ENCODE measurements at places on chromosomes 16 and 17.

DNA sequence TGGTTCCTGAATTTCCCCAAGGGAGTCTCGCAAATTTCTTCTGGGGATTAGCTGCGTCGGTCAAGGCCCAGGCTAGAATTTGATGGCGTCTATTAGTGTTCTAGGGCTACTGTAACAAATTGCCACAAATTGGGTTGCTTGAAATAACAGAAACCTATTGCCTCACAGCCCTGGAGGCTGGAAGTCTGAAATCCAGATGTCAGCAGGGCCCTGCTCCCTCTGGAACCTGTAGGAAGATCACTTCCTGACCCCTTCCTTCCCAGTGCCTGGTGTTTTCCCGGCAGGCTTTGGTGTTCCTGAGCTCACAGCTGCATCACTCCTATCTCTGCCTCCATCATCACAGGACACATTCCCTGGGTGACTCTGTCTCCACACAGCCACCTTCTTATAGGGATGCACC, 24.4 kb downstream of the DHRS7C start:
- no peak for DNase-seq

DNA sequence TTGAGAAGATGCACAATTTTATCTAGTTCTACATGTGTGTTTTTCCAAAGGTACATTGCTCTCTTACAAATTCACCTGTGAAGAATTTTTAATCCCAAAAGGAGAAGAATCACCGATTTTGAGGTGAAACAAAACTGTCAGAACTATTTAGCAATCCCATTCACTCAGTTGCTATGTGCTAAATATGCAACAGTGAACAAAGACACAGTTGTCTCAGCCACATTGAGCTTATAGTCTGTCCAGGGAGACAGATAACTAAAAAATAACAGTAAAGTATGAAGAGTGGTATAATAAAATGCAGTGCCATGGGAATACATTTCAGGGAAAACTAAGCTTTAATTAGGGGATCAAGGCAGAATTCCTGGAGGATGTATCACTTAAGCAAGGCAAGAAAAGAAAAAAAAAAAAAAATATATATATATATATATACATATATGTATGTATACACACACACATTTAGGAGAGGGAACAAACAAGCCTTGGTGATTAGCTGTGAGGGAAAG, 110.4 kb downstream of the SPAG9 start:
- DNase-seq, result no peak

GRCh38 chr17:42312285-42313130, 24.2 kb downstream of the STAT5A start:
- peak; percentile 37 for DNase-seq

GRCh38 chr16:56988948-56989945, at the start of gene NLRC5:
Gene NLRC5 (plus strand): TSS chr16:56989557. CDS start chr16:57020713, 31,156 bp downstream.
- peak; percentile 52 for DNase-seq

GRCh38 chr16:57485916-57486857, at the start of gene DOK4:
Gene DOK4 (minus strand): TSS chr16:57486493. CDS start chr16:57479507, 6,986 bp downstream.
- DNase-seq, result peak; percentile 7

DNA sequence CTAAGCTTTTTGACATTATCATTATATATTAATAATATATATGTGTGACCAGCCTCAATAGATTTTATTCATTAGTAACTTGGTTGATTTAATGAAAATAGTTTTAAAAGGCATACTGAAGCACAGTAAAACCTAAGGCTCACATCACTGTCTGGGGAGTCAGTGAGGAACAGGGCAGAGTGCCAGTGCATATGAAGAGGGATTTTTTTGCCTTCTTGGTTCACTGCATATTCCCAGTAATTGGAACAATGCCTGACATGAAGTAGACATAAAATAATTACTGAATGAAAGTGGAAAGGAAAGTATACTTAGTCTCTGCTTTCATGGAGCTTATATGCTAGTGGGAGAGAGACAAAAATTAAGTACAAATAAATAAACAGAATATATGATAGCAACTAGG, 81.1 kb downstream of the FTO start:
- peak; percentile 64 for DNase-seq

GRCh38 chr16:57358527-57359095, at the start of gene CCL22:
Gene CCL22 (plus strand): TSS chr16:57358783. CDS start chr16:57358817, 34 bp downstream.
- no peak for DNase-seq

DNA sequence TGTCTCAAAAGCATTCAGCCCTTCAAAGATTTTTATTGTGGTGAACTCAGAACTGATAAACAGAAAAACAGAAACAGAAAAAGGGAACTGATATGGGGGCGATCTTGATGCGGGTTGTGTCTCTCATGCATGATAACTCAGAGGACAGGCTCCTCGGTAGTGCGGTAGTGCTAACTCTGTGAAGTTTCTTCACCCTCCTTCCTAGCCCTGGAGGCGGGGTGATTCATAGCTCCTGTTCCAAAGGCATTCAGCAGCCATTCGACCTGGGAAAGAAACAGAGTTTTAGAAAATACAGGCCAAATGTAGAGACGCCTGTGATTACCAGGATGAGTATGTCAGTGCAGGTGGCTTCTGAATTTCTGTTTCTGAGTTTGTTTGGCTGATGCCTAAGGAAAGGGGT, 5.5 kb upstream of the MAF start:
- DNase-seq, result no peak

DNA sequence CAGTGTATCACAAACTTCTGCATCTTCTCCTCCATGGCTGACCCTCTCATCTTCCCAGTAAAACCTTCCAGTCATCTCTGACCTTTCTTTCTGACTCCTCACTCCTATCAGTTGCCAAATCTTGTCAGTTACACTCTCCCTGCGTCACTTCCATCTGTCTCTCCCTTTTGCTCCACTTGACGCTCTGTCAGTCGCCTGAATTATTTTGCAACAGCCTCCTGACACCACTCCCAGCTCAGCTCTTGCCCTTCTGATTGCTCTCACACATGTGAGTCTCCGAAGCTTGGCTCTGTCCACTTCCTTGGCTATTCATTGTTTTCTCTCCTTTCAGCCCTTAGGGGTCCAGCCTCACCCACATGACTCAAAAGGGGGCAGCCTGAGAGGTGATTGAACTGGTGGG, 27.7 kb downstream of the DHRS7C start:
- no peak for DNase-seq

DNA sequence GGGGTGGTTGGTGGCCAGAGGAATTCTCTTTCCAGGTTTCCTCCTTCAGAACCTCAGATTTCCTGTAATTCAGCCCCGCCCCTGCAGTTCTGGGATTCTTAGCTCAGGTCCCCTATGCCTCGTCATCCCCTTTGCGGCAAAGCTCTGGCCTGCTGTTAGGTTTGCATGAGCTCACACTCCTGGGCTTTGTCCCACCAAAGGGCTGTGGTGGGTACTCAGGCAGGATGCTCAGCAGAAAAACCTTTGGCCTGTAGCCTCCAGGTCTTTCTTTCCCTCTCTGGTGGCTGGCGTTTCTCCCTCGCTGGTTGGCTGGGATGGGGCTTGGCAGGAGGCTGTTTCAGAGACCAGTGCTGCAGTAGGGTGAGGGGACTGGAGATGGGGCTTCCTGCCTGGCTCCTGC, 9.6 kb upstream of the PLEKHG4 start:
- DNase-seq, result no peak

- DNase-seq, result no peak
Observed at GRCh38 chr17:18262111-18262510, 1.6 kb downstream of the MIEF2 start.

DNA sequence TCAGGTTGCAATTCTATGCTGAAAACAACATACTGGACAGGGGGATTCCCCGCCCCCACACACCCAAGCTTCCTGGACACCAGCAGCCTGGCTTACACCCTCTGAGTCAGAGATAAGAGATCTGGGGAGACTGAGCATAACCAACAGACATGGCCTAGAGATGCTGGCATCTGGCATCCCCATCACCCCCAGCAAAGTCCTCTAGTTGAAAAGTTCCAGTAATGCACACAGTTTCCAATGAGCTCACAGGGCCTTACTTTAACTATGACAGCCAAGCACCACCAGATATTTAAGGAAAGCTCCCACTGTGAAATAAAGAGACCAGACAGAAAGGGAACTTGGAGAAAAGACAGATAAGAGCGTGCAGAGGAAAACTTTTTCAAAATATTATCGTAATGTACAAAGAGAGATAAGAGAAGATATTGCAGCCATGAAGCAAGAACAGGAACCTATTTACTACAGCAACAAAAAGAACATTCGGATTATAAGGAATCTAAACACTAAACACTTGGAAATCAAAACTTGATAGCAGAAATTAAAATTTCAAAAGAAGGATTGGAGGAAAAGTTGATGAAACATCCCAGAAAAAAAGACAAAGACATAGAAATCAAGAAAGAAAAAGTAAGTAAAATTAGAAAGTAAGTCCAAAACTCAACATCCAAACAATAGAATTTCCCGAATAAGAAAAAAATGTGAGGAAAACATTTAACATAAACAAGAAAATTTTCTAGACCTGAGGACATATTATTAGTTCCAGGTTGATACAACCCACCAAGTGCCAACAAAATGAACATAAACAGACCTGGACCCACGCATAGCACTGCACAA, 17.2 kb upstream of the ALOX15 start:
- DNase-seq, result no peak

DNA sequence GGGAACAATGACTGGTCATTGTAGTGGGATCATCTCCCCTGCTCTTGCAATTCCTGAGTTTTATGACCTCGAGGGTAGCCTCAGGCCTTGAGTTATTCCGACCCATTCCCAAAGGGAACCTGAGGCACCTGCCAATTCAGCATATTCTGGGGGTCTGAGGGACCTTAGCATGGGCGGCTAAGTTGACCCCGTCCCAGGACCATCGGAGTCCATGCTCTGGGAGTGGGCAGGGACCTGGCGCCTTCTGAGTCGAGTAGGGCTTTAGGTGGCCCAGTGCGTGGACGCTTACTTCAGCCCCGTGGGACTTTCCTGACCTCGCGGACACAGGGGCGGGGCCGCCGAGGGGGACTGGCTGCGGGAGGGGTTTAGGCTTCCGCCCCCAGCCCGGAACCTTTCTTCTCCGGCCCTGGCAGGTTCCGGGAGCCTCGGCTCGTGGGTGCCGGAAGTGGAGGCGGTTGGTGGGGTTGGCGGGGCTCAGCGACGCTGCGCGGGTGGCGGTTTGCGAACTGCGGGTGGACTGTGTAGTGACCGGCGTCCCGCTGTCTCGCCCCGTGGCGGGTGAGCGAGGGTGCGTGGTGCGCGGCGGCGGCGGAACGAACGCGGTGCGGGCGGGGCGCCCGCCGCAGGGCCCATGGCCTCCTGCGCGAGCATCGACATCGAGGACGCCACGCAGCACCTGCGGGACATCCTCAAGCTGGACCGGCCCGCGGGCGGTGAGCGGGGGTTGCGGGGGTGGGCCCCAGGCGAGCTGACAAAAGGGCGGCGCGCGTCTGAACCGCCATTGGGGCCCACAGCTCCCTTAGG, at the start of gene EDC4:
EDC4 (plus strand) TSS at position 422 of the 804 bp plus-strand sequence; CDS start at position 632, 210 bp downstream.
- peak; percentile 39 for DNase-seq

GRCh38 chr16:75097941-75098901, 18.4 kb downstream of the LDHD start:
- no peak for DNase-seq

GRCh38 chr17:75773808-75774470, 8.9 kb upstream of the GALK1 start:
- DNase-seq, result no peak

DNA sequence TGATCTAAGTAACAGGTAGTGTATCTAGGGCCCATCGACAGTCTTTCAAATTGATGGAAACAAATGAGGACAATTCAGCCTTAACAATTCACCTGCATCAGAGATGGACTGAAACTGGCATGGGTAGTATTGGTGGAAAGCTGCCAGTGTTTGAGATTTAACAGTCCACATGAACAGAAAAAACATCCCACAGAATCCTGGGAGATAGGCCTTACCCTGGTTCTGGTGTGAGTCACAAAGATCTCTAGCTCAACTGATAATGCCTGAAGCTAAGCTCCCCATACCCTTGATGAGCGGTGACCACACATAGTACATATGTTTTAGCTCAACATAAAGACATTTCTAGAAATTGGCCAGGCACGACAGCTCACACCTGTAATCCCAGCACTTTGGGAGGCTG, 21.9 kb downstream of the CRK start:
- DNase-seq, result no peak

- no peak for DNase-seq
Observed at GRCh38 chr17:82926081-82926480, 86.3 kb upstream of the ZNF750 start.

- DNase-seq, result no peak
Observed at GRCh38 chr17:64698725-64699124, 36.6 kb upstream of the SMURF2 start.

DNA sequence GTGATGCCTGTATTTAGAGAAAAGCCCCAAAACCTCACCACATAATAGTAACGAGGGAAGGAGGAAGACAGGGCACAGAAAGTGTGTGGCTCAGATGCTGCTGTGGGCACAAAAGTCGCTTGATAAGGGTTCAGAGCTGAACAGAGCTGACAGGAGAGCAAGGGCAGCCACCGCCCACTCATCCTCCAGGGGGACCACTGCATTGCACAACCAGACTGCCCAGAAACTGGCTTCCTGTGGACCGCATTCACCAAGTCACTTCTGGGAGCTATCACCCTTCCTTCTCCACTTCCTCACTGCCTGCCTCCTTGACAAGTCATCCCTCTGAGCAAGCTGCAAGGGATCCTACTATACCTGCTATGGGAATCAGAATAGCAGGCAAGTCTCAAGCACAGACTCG, 512.4 kb upstream of the CDH11 start:
- no peak for DNase-seq

- DNase-seq, result no peak
Observed at GRCh38 chr17:39077866-39078265, 73.6 kb downstream of the PLXDC1 start.

DNA sequence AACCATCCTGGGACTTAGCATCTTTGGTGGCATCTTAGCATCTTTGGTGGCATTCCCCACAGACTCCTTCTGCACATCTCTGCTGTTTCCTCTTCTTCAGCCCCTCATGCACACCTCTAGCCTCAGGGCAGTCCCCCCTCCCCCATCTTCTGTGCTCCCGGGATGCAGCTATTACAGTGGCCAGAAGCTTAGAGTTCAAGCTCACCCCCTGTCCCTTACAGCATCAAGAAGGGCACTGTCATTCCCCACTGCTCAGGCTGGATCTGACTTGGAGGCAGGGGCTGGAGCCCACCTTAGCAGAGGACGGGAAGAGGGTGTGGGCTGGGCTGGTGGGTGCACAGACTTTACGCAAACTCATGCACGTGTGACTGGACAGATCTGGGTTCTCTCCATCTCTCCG, 650 bp downstream of the EPN3 start:
- no peak for DNase-seq
